Non-pigmented ciliary epithelial cell (primary cell): ENCODE measurements at places on chromosomes 2 and 18.

GRCh38 chr2:138948070-138948539, 167.9 kb upstream of the NXPH2 start:
- DNase-seq = peak; percentile 97

GRCh38 chr2:14140009-14140550, 492.4 kb upstream of the LRATD1 start:
- no peak for DNase-seq

- no peak for DNase-seq
Measured at GRCh38 chr18:7089369-7089768, 28.2 kb downstream of the LAMA1 start.

DNA sequence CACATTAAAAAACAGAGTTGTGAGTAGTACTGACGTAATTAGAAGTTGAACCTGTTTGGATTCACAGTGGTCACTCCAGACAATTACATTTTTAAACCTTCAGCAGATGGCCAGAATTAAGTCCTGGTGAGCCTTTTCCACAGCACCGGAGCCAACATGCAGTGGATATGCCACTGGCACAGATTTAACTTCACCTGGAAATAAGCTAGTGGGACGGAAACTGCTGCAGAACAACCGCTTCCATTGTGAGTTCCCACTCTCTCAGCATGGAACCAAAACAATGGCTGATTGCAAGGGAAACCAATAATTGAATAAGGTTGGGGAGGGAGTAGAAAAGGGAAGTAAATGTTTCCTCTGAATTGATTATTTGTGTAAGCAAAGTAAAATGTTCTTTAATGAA, 515.1 kb downstream of the STK39 start:
- no peak for DNase-seq

- DNase-seq = no peak
Measured at GRCh38 chr2:134021830-134022524, 231.9 kb upstream of the MGAT5 start.

DNA sequence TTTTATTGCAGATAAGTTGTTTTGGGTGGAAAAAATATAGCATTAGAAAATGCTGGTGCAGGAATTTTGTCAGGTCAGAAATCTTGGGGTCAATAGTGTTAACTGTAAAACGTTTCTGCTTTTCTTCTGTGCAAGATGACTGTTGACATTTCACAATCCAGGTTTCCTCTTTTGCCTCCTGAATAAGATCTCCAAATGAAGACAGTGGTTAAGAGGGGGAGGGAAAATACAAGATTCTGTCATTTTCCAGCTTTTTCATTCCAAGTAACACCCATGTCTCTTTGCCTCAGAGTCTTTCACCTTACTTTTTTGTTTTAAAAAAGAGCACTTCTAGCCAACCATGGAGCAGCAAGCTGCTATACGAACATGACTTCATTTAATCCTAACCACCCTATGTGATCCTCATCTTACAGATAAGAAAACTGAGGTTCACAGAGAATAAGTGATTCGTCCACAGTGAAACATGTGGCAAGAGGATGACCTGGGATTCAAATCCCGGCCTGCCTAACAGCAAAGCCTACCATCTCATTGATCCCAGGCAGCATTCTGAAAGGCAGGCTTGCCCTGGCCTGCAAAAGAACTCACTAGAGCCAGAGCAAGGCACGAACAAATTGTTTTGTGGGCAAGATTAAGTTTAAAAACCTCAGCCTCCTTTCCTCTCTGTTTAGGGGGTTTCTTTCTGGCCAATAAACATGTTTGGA, 3.0 kb downstream of the PLEK start:
- DNase-seq = no peak

GRCh38 chr18:45166836-45167551, 448.3 kb upstream of the SLC14A2 start:
- DNase-seq = no peak
